NCI-H1048 (cell line): ENCODE measurements at places on chromosomes 5 and 9.

GRCh38 chr5:73230264-73231245 is 57.6 kb downstream of the TMEM174 start:
- no peak for DNase-seq

- no peak for DNase-seq
These were observed 248.2 kb downstream of the TRIM32 start for GRCh38 chr9:116935149-116935897.

GRCh38 chr5:92704590-92704989 is 876.4 kb downstream of the NR2F1-AS1 start:
- DNase-seq, result no peak

DNA sequence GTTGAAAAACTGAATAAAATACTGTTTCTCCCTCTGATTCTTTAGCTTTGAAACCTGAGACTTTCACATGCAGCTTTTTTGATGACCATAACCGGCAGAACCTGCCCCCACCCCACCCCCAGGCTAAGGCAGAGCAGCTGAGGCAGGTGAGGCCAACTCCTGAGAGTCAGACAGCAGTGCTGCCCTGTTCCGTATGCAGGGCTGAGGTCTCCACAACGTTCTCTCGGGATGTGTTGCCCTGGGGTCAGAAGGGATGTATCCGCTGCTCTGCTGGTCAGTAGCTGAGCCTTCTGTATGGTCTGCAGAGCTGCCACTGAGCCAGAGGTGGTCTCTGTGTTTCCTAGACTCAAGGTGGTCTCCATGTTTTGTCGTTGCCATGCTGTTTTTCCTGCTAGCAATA is 190.5 kb downstream of the AOPEP start:
- DNase-seq, result no peak

- DNase-seq, result no peak
These were observed 5.5 kb upstream of the LOX start for GRCh38 chr5:122083535-122083934.

DNA sequence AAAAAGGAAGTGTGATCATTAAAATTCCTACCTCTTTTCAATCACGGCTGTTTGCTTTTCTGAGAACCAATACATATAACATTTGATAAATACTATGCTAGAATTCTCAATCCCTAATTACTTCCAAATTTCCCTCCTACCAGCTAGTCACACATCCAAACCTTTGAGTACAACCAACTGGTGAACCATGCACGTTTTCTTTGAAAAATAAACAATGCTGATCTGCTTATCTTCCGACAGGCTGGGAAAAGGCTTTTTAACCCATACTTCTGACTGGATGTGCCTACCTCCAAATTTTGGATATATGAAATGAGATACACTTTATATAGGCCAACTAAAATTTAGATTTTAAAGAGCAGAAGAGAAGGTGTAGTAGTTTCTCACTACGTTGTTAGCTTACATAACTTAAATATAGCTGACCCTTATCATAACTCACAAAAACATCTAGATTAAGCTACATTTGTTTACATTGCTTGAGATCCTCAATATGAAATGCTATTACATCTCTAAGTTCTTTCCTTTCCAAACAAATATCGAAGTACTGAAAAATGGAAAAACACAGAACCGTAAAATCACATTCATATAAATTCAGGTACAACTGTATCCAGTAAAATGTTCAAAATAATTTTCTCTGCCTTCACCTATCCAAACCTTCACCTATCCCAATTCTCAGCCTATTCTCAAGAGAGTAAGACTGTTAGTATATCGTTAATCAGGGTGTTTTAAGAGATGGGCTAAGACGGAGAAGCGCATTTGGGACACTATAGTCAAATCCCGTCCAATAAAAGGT is 2.1 kb downstream of the NR3C1 start:
- DNase-seq, result no peak

GRCh38 chr5:120803282-120803681 is 339.2 kb downstream of the PRR16 start:
- DNase-seq, result no peak

- no peak for DNase-seq
These were observed 5.1 kb upstream of the NFIB start for GRCh38 chr9:14318934-14319580.

GRCh38 chr9:87080512-87081264 is 133.4 kb upstream of the GAS1 start:
- no peak for DNase-seq

DNA sequence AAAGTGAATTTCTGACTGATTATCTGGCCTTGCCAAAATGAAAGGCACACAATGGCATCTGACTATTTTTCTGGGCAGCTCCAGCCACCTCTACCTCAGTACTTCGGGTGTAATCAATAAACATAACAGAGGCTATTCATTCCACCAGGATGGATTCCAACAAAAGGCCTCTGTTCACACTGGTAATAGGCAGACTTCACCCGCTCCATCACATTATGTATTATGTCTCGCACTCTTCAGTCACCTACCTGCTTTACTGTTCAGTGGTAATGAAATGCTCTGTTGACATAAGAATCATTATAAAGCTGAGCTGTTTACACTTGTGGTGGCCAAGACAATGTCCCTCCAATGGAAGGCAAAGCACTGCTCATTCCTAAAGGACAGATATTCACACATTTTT is 1333.7 kb upstream of the WWC1 start:
- DNase-seq, result peak; percentile 15

GRCh38 chr5:42026446-42026845 is 101.4 kb downstream of the FBXO4 start:
- no peak for DNase-seq

DNA sequence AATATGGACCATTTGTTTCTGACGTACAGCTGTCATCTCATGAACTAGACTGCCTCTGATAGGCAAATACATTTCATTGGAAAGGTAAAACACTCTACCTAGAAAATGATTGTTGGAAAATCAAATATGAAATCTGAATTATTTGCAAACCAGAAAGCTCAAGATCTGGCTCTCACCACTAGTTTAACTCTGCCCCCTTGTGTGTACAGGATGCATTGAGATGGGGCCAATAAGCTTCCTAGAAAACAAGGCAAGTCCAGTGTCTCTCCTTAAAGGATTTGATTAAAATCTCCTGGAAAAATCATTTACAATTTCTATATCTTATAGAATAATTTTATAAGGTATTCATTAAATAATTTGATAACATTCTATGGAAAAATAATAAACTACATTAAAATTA is 311.9 kb upstream of the ANKH start:
- no peak for DNase-seq

- no peak for DNase-seq
These were observed 55.1 kb downstream of the LHFPL2 start for GRCh38 chr5:78593465-78593864.

DNA sequence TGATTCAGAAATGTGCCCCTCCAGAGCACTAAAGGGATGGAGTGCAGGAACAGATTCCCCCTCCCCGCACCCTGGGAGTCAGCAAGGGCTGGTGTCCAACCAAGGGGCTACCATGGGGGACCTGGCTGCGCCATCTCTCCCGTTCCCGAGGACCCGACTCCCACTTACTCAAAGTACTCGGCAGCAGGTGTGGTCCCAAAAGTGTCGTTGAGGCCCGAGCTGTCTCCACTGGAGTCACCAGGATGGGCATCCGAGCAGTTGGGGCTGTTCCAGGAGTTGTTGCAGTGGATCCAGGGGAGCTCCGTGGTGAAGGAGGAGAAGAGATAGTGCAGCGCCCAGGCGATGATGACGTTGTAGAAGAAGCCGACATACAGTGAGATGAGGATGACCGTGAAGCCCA is 12.9 kb downstream of the SLC6A3 start:
- DNase-seq, result no peak

- no peak for DNase-seq
These were observed 76.2 kb upstream of the STXBP1 start for GRCh38 chr9:127535834-127536233.

GRCh38 chr5:5374009-5374715 is 48.3 kb upstream of the ICE1 start:
- DNase-seq, result no peak

GRCh38 chr5:135211791-135212190 is 177.8 kb upstream of the PITX1 start:
- no peak for DNase-seq

- DNase-seq, result no peak
These were observed 28.2 kb downstream of the YIPF5 start for GRCh38 chr5:144142139-144142823.

DNA sequence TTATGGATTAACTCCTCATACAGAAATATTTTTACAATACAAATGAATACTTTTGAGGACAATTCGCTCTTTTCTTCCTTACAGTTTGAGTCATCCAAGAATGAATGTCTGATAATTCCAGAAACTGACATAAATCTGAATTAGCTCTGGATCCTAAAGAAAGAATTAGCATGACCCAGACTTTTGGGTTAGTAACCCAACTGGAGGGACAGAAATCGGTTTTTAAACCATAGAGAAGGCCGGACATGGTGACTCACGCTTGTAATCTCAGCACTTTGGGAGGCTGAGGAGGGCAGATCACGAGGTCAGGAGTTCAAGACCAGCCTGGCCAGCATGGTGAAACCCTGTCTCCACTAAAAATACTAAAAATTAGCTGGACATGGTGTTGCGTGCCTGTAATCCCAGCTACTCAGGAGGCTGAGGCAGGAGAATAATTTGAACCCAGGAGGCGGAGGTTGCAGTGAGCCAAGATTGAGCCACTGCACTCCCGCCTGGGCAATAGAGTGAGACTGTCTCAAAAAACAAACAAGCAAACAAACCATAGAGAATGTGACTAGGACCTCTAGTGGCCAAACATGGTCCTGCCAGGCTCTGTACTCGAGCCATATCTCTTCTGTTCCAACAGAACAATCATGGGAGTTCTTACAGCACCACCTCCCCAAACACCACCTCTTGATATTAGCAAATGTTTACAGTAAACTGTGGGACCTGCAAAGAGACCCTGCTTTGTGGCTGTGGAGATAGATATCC is 44.8 kb downstream of the LURAP1L start:
- no peak for DNase-seq

GRCh38 chr5:1101961-1102713 is 9.7 kb downstream of the SLC12A7 start:
- DNase-seq, result no peak

DNA sequence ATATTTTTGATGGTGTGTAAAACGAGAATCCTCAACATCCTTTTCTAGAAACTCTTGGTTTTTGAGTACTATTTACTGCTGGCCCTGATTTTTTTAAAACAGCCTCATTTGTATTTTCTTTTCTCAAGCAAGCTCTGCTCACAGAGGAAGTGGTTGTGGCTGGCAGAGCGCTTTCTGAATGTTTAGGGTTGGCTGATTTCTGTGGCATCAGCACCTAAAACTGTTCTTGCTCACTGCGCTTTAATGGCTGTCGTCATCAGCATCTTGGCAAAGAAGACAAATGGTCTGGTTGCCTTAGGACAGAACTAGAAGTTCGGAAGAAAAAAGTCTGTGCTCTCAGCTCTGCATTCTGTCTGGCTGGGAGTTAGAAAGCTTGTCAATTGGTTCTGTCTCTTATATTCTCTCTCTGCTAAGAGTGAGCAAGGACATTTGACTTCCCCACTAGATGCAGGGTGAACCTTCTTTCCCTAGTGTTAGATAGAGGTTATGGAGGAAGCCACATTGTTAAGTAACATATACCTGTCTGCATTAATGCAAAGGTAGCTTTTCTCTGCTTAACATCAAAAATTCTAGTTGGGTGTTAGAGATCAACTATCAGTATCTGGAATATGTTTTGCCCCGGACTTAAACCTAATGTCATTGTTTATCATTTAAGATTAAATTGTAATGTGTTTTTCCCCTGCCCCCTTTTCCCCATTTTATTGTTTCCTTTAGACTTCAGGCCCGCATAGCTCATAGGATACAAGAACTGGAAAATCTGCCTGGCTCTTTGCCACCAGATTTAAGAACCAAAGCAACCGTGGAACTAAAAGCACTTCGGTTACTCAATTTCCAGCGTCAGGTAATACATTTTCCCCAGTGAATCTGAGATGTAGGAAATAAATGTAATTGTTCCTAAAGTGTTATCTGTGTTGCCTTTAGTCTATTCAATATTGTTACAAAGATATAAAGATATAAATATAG is 39.0 kb downstream of the SMARCA2 start:
- DNase-seq, result no peak

- no peak for DNase-seq
These were observed 1.2 kb downstream of the USP20 start for GRCh38 chr9:129836311-129837007.

GRCh38 chr5:149367249-149367971 is 9.6 kb downstream of the PCYOX1L start:
- no peak for DNase-seq

DNA sequence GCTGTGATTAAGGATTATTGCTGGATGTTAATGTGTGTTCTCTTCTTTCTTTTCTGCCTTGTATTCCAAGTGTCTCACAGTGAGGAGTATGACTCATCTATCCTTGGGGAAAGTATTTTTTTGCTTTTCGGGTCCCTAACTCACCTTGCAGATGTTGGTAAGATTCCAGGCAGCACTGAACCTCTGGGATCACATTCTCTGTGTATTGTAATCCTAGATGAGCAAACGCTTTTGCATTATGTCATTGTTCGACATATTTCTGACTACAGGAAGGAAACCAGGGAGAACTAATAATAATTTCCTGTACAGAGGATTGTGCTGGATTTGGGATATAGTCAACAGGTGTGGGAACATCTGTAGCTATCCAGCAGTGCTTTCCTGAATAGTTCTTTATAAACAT is 246.1 kb upstream of the TUT7 start:
- no peak for DNase-seq

DNA sequence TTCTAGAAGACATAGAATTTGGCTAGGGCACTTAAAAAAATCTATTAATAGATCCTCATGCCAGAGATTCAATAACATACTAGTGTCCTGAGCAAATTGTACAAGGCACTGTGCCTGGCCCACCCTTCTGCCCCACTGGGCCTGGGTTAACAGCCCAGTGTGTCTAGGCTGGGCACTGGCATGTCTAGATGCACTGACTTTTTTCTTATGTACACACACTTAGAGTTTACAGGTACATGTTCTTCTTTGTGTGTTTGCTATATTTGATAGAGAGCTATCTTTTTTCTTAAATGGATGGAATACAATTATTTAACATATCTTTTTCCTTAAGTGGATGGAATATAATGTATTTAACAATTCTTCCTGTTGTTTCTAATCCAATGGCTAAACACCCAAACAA is 241.5 kb downstream of the AUH start:
- no peak for DNase-seq

DNA sequence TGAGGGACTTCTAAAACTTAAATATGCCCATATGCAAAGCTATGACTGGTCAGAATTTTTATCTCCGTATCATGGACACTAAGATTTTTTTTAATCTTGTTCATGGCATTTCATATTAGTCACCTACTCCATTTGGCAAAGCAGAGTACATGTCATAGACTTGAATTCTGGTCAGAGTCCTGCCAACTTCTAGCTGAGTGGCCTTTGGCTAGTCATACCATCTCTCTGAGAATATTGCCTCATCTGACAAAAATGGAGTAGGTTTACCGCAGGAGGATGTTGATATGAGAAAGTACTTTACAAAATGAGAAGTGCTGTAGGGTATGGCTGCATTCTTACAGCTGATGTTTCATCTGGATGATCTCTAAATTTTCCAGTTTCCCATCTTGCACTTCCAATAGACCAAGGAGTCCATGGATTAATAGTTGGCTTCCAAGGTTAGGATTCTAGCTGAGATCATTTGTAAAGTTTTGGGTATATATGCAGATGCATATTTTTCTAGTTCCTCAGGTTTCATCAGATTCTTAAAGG is 150.8 kb upstream of the NR3C1 start:
- DNase-seq, result no peak

GRCh38 chr9:18146329-18146728 is 327.6 kb upstream of the ADAMTSL1 start:
- no peak for DNase-seq
